ENCODE measurements at places on chromosomes 11 and 22.

- DNase-seq: no peak
Measured at GRCh38 chr22:48395201-48395600, 1432.5 kb downstream of the BRD1 start.

GRCh38 chr22:20080776-20081654 lies 974 bp downstream of the DGCR8 start:
- peak; percentile 54 for DNase-seq

- no peak for DNase-seq
Measured at GRCh38 chr11:111631024-111631665, 28.9 kb downstream of the SIK2 start.

DNA sequence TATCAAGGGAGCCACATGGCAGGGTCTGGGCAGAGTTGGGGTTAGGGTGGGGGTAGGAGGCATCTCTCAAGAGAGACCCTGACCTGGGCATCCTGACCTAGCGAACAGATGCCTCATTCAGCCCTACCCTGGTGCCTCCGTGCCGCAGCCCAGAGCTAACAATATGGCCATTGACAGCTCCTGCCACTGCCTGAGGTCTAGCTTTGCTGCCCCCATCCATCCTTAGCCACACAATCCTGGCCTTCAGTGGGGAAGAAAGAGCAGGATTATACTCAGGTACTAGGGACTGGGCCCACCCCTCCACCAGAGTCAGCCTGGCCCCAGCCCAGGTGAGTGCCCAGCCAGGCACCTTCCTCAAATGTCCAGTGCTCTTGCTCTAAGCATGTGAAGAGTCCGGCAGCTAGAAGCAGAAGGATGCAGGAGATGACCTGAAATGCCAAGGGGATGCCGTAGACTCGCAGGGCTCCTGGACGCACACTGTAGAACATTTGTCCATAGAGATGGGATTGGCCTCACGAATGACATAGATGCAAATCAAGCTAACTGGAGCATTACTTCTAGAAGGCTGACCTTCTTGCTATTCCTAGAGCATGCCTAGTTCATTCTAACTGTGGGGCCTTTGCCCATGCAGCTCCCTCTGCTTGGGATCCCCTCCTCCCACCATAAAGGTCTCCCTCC lies 13.3 kb upstream of the SERPINH1 start:
- DNase-seq: no peak

DNA sequence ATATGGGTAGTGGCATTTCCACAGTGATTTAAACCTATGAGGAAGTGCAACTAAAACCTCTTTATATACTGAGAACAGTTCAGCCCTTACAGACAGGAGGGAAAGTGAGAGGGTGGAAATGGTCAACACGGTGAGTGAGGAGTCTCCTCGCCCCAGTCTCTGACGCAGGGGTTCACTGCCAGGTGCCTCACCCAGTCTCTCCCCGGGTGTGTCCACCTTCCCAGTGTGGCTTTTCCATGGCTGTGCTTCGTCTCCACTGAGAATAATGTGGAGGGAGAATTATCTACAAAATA lies 116.6 kb upstream of the TOP3B start:
- DNase-seq: no peak

- DNase-seq: no peak
Measured at GRCh38 chr11:77204754-77205466, 76.9 kb downstream of the MYO7A start.

DNA sequence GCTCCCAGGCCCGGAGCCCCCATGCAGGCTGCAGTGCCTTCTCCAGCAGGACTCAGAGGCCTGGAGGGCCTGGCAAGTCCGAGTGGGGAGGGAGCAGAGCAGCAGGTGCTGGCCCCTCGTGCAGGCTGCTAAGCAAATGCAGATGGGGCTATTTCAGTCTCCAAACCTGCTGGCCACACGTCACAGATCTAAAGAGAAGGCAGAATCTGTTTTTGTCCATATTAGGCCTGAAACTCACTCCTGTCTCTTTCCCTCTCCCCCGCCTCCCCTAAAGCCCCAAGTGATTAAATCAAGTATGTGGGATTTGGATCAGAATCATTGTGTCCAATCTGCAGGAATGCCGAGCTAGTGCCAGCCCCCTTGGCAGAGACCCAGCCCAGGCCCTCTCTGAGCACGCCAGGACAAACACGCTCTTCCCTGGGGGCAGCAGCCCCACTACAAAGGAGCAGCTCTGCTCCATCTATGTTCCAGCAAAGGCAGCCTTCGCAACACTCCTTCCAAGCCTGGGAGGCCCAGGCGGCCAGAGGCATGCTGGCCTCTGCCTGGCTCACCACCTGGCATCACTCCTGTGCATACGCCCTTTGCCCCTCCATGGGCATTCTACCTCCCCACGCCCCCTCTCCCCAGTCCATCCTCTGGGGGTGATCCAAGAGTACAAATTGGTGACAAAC lies 26.5 kb downstream of the RPL27A start:
- DNase-seq: peak; percentile 99

- DNase-seq: no peak
Measured at GRCh38 chr11:93907901-93908300, 57.5 kb upstream of the VSTM5 start.

DNA sequence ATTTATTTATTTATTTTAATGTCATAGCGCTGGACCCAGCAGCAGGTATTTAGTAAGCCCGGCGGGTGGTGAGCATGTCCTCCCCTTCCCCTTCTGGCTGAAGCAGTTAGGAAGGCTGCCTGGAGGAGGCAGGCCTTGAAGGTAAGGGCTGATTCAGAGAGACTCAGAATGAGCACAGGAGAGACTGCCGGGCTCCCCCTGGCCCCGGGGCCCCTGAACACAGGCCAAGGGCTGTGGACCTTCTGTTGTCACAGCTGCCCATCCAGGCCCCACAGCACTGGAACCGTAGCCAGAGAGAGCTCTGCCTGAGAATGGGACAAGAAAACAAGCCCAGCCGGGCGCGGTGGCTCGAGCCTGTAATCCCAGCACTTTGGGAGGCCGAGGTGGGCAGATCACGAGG lies 52.8 kb downstream of the KCNJ4 start:
- DNase-seq: no peak

DNA sequence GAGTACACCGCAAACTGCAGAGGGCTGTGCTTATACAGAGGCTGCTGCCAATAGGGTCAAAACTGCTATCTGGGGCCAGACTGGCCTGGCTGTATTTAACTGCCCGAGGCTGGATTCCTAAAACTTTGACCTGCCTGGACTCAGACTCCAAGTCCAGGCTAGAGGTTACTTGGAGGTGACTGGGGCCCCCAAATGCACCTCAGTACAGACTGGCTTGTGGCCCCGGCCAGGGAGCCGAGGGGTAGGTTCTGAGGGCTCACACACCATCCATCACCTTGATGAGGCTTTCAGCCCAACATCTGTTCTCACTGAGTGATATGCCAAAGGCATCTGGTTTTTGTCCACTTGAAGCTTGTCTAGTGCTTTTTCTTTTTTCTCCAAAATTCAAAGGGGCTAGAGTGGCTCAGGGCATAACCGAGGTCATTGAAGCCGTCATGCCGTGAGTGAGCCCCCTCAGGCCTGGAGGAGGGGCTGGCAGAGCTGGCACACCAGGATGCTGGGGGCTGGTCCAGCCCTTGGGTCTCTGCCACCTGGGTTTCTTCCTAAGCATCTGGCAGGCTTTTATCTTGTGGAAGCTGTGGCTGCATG lies 52.4 kb upstream of the TTLL12 start:
- DNase-seq: peak; percentile 59

GRCh38 chr22:48301421-48301820 lies 1526.3 kb downstream of the BRD1 start:
- no peak for DNase-seq

GRCh38 chr22:41198027-41198580 lies 7.0 kb upstream of the L3MBTL2 start:
- DNase-seq: no peak

GRCh38 chr22:38860283-38861169 lies 11.5 kb downstream of the CBX6 start:
- DNase-seq: no peak

- no peak for DNase-seq
Measured at GRCh38 chr11:46677169-46677568, 23.2 kb downstream of the ARHGAP1 start.

DNA sequence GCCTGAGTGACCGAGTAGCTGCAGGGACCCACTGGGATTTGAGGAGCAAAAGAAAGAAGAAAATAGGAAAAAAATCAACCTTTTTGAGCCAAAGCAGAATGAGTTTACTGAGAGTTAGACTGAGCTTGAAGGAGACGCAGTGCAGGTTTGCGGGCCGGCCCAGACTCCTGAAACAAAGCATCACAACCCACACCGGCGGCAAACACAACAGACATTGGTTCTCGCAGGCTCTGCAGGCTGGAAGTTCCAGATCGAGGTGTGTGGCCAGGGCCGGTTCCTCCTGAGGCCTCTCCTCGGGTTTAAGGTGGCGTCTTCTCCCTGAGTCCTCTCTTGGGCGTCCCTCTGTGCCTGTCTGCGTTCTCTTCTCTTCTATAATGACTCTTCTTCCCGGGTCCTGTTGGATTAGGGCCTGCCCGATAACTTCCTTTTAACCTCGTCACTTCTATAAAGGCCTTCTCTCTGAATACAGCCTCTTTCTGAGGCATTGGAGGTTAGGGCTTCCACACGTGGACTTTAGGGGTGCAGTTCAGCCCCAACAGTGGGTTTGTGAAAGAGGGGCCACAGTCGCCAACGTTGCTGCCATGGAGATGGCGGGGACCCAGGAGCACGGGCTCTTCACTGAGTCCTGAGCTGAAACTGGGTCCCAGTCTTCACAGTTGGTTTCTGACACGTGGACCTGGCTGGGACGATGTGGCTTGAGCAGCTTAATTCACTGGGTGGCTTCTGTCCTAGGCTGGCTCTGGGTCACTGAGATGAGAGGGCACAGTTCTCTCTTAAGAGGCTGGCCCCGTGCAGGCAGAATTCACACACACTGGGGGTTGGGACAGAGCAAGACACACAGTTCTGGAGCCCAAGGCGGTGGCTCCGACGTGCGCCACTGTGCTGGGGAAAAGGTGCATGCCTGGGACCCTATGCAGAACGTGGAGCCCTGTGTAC lies 1047.7 kb downstream of the BRD1 start:
- no peak for DNase-seq

DNA sequence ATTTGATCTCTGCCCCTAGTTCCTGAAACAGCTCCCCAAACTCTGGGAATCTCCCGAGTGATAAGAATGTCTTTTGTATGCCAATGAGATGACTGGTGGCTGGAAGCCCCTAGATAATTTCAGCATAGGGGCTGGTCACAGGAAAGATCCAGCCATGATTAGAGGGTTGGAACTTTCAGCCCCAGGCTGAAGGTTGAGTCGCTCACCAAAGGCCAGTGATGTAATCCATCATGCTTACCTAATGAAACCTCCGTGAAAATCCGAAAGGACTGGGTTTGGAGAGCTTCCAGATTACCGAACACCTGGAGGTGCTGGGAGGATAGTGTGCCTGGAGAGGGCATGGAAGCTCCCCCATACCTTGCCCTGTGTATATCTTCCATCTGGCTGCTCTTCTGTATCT lies 26.0 kb downstream of the LRRC32 start:
- DNase-seq: no peak

- DNase-seq: no peak
Measured at GRCh38 chr11:44957040-44957515, 6.4 kb upstream of the TP53I11 start.

DNA sequence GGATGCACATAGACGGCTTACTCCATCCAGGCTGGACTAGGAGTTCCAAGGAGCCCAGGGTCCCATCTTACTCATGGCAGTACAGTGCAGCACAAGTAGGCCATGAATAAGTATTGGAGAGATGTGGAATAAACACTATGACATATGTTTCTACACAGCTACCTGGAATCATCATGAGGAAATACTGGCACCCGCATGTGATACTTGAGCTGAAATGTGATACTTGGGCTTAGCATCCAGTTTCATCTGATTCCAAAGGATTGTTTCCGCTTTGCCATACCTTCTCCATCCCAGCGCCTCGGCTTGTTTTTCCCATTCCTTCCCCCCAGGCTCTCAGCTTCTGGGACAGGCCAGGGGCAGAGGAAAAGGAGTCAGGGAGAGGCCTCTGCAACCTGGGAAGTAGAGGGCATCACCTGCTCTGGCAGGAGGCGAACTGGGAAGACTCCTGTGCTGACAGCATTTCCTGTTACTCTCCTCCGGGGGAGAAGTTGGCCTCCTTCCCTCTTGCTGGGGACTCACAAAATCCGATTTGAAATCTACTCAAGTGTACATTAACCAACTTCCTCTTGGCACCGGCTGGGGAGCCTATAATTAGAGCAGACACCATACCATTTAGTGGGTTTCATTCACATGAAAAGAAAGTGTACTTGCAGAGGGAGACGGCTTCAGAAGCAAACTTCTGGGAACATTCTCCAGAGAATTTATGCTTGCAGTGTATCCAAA lies 187.8 kb downstream of the MIAT start:
- no peak for DNase-seq

DNA sequence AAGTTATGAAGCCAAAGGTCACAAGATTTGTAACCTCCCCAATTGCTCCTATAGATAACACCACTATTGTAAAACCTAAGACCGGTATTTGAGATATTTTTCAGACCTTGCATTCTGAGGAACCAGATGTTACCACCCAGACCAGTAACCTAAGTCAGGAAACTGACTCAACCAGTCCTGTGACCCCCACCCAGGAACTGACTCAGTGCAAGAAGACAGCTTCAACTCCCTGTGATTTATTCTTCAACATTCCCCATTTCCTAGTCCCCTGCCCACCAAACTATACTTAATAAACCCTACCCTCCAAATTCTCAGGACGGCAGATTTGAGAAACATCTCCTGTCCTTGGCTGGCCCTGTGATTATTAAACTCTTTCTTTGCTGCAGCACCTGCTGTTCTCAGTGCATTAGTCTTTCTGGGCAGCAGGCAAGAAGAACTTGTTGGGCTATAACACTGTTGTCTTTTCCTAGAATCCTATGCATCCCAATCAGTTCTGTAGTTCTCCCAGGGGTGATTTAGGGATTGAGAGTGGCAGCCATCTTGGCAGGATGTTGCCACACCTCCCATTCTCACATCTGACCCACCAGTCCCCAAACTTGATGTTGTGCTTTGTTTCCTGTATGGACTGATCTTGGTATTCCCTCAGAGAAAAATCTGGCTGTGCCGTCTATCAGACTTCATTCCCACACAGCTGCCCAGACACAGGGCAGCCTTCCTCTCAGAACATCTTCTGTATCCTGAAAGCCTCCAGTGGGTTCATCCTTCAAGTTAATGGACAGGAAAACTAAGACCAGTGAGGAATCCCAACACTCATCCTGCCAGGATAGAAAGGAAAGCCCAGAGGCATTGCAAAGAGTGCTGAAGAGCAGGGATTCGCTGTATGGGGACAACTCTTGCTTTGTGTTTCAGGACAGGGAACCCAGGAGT lies 104.0 kb downstream of the PDE2A start:
- DNase-seq: peak; percentile 88

DNA sequence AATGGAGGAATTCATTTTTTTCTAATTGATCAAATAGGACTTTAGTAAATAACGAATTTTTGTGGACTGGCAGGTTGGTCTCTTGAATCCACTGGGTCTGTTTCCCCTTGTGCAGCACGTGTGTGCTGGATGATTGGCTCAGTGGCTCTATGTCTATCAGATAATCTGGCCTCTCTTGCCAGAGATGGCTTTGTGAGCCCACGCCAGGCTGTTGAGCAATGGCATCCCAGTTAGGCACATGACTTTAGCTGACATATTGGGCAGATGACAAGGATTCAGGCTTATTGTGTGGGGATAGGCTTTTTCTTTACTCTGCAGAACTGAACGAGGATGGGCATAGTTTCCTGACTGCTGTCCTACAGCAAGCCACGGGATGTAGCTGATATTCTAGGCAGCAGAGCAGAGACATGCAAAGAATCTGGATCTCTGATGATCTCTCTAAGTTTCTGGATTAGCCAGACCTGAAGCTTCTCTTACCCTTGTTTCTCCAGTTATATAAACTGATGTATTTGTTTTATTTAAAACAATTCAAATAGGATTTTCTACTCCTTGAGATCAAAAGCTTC lies 144.9 kb downstream of the ARHGAP42 start:
- no peak for DNase-seq

GRCh38 chr11:104422324-104422944 lies 258.5 kb upstream of the PDGFD start:
- no peak for DNase-seq
